Esophagus squamous epithelium (tissue), 5 donors: ENCODE measurements at places on chromosomes 3 and 15. TPM values are rescaled to one million over a fixed set of nuclear protein-coding genes. Genes with fewer than 3 reads are reported as not detected.
A peak's percentile ranks its signal among the peaks of the same experiment; 100 is the strongest.

The NANOGP8 gene
- 0.95 TPM for total RNA-seq

DNA sequence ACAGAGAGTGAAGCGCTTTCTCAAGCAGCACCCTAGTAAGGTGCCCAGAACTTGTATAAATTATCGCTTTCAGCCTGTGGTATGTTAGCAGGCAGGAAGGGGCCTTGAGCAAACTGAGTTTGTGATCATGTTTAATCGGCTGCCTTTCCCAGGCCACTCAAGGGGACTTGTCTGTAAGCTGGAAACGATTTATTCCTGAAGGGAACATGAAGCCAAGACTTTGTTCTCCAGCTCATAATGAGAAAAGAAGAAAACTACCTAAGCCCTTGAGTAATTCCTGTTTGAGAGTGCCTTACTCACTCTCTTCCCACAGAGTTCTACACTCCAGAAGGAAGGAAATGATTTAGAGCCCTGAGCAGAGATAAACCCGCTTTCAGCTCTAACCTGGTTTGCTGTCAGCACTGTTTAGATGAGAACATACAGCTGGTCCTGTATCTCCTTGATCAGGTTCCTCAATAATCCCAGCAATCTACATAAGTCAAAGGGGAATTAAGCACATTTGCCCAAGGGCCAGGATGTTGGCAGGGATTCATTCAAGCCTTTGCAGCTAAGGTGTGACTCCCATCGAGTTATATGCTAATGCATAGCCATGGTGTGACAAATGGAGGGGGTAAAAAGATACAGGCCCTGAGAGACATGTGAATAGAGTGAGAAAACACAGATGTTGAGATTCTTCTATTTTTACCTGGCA is 187.7 kb upstream of the SLC24A5 start:
- H3K27me3 ChIP-seq, result no peaks in the 10 kb centered on the region
- H3K4me3 ChIP-seq, result no peak overlapping the region
- H3K27ac ChIP-seq, result no peak overlapping the region
- no peak for DNase-seq
- no peaks in the 10 kb centered on the region for H3K4me1 ChIP-seq
- no peaks in the 10 kb centered on the region for H3K36me3 ChIP-seq

DNA sequence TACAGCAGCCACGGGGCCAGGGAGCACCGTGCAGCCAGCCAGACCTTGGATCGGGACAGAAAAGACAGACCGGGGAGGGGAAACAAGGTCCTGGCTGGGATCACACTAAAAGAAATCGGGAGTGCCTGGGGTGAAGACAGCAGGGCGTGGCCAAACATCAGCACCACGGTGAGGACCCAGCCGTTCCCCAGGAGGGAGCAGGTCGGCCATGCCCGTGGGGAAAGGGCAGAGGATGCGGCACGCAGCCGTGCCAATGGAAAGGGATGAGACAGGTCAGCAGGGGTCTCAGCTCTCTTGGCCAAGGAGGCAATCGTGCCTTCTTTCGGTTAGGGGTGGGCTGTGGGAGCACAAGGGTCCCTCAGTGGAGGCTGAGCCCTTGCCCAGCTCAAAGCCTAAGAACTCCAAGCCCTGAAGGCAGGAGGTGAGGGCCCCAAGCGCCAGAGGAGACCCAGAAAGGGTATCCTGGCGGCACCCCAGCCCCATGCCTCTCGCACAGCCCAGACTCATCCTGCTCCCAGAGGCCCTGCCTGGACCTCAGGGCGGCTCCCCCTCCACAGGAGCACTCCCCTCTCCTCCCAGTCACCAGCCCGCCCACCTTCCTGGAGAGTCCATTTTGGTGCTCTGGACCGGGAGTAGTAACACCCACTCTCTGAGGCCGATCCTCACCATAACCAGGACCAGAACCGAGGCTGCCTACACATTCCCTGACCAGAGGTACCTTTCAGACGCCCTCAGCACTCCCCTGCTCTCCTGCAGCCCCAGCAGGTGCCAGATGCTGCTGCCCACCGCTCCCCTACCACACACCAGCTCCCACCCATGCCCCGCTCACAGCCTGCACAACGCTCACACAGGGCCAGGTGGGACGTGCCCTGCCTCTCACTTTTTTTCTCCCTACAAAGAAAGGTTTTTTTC is 23.2 kb upstream of the OCA2 start:
- H3K4me1 ChIP-seq, result peaks cover 7% of the 10 kb centered on the region
- no peak for DNase-seq
- no peaks in the 10 kb centered on the region for H3K27me3 ChIP-seq
- H3K27ac ChIP-seq, result peak overlapping the region; percentile 88
- H3K36me3 ChIP-seq, result peaks cover 8% of the 10 kb centered on the region

DNA sequence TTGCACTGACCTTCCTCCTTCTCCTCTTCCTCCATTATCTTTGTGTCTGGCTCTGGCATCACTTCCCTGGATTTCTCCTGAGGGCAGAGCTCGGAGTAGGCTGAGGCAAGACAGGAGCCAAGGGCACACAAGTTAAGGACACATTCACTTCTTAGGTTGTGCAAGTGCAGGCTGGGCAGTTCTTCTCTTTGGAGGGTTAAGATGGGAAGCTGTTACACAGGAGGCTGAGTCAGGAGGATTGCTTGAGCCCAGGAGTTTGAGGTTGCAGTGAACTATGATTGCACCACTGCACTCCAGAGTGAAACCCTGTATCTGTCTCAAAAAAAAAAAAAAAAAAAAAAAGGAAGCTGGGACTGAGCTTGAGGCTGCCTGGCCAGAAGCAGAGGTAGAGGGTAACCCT is 176.2 kb upstream of the ANKRD28 start:
- H3K36me3 ChIP-seq, result no peaks in the 10 kb centered on the region
- H3K4me3 ChIP-seq, result no peak overlapping the region
- H3K27ac ChIP-seq, result no peak overlapping the region
- no peak for DNase-seq

The ZNF106 gene
- total RNA-seq, result 65.0 TPM

- H3K27ac ChIP-seq, result peak overlapping the region; percentile 97
- H3K4me1 ChIP-seq, result peaks cover 13% of the 10 kb centered on the region
- peak overlapping the region; percentile 70 for H3K4me3 ChIP-seq
Observed at GRCh38 chr15:75844629-75845335, 1.5 kb downstream of the UBE2Q2 start.

GRCh38 chr15:57150066-57150865 is 226.0 kb upstream of the CGNL1 start:
- no peak overlapping the region for H3K27ac ChIP-seq
- H3K36me3 ChIP-seq, result no peaks in the 10 kb centered on the region
- no peaks in the 10 kb centered on the region for H3K27me3 ChIP-seq
- no peak for DNase-seq

GRCh38 chr3:9373465-9373864 is 10.6 kb downstream of the THUMPD3 start:
- H3K4me3 ChIP-seq, result no peak overlapping the region
- no peaks in the 10 kb centered on the region for H3K27me3 ChIP-seq
- H3K4me1 ChIP-seq, result no peaks in the 10 kb centered on the region
- no peak overlapping the region for H3K27ac ChIP-seq
- H3K36me3 ChIP-seq, result peaks cover 6% of the 10 kb centered on the region

The GP9 gene
- total RNA-seq, result not detected

- no peaks in the 10 kb centered on the region for H3K36me3 ChIP-seq
- peak overlapping the region; percentile 68 for H3K27ac ChIP-seq
- no peak for DNase-seq
- peaks cover 42% of the 10 kb centered on the region for H3K4me1 ChIP-seq
- H3K4me3 ChIP-seq, result no peak overlapping the region
- no peaks in the 10 kb centered on the region for H3K27me3 ChIP-seq
Observed at GRCh38 chr15:93566762-93567161, 477.8 kb upstream of the RGMA start.

- no peak for DNase-seq
- H3K4me1 ChIP-seq, result peaks cover 57% of the 10 kb centered on the region
- H3K36me3 ChIP-seq, result no peaks in the 10 kb centered on the region
- peak overlapping the region; percentile 95 for H3K27ac ChIP-seq
- H3K4me3 ChIP-seq, result no peak overlapping the region
- H3K27me3 ChIP-seq, result peaks cover 5% of the 10 kb centered on the region
Observed at GRCh38 chr3:50229490-50229889, 6.5 kb upstream of the GNAI2 start.

GRCh38 chr15:60655252-60655651 is 176.3 kb upstream of the ICE2 start:
- DNase-seq, result no peak
- no peaks in the 10 kb centered on the region for H3K27me3 ChIP-seq
- no peaks in the 10 kb centered on the region for H3K36me3 ChIP-seq
- H3K4me3 ChIP-seq, result no peak overlapping the region

- peaks cover 33% of the 10 kb centered on the region for H3K36me3 ChIP-seq
- DNase-seq, result no peak
- H3K27ac ChIP-seq, result no peak overlapping the region
- H3K4me1 ChIP-seq, result peaks cover 2% of the 10 kb centered on the region
- H3K4me3 ChIP-seq, result no peak overlapping the region
- H3K27me3 ChIP-seq, result no peaks in the 10 kb centered on the region
Observed at GRCh38 chr3:40317061-40317855, 7.8 kb downstream of the EIF1B start.

The CIB2 gene
- 1.7 TPM for total RNA-seq

GRCh38 chr3:110903771-110904519 is 167.7 kb upstream of the NECTIN3 start:
- H3K27ac ChIP-seq, result no peak overlapping the region
- H3K4me1 ChIP-seq, result no peaks in the 10 kb centered on the region
- H3K4me3 ChIP-seq, result no peak overlapping the region
- DNase-seq, result no peak

The GOLGA8T gene
- total RNA-seq, result not detected

DNA sequence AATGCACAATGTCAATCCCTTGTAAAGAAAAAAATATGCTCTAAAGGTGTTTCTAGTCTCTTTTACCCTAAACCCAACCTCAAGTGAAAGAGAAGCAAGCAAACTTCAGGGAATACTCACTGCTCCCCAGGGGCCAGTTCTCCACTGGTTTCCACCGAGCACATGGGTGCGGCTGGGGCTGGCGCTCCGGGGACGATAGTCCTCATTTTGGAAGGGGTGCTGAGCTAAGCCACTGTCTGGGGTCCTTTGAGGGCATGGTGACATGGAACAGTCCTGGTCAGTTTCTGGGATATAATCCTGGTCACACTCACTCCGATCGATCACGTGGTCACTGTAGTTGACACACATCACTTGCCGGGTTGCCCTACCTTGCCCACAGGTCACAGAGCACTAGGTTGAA is 86.0 kb downstream of the ADAMTS9 start:
- H3K4me3 ChIP-seq, result no peak overlapping the region
- no peak for DNase-seq
- H3K36me3 ChIP-seq, result no peaks in the 10 kb centered on the region
- no peaks in the 10 kb centered on the region for H3K27me3 ChIP-seq
- no peaks in the 10 kb centered on the region for H3K4me1 ChIP-seq
- H3K27ac ChIP-seq, result no peak overlapping the region

The NTRK3 gene
- 0.09 TPM for total RNA-seq

GRCh38 chr3:8324747-8325146 is 176.9 kb upstream of the LMCD1 start:
- no peak overlapping the region for H3K27ac ChIP-seq
- no peak for DNase-seq
- no peaks in the 10 kb centered on the region for H3K27me3 ChIP-seq
- H3K4me3 ChIP-seq, result no peak overlapping the region

GRCh38 chr15:77548589-77549557 is 83.8 kb downstream of the LINGO1 start:
- no peaks in the 10 kb centered on the region for H3K4me1 ChIP-seq
- no peaks in the 10 kb centered on the region for H3K27me3 ChIP-seq
- H3K27ac ChIP-seq, result no peak overlapping the region
- no peak for DNase-seq

DNA sequence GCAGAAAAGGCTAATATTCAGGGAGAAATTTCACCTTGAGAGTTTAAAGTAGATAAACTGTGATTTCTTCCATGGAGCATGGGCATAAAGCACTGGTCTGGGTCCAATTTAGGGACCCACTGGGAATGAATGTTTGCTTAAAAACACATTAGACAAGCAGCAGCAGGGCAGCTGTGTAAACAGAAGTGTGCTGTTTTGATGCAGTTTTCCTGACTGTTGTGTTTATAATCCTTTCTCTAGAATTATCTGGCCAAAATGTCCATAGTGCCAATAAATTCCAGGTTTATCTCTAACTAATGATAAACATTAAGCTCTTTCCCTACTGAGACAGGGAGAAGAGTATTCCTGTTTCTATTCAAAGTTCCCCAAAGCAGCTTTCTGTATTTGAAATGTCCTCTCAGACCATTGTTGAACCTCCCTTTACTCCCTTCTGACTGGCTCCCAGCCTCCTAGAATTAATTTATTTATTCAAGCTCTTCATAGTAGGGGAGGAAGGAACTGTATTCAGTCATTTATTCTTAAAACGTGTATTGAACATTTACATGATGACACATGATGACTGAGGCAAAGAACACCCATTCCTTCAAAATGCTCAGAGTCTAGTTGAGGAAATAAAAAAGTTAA is 7.0 kb upstream of the TM4SF18 start:
- H3K4me1 ChIP-seq, result peaks cover 26% of the 10 kb centered on the region
- no peak for DNase-seq
- no peaks in the 10 kb centered on the region for H3K36me3 ChIP-seq
- peak overlapping the region; percentile 55 for H3K27ac ChIP-seq
- no peaks in the 10 kb centered on the region for H3K27me3 ChIP-seq

DNA sequence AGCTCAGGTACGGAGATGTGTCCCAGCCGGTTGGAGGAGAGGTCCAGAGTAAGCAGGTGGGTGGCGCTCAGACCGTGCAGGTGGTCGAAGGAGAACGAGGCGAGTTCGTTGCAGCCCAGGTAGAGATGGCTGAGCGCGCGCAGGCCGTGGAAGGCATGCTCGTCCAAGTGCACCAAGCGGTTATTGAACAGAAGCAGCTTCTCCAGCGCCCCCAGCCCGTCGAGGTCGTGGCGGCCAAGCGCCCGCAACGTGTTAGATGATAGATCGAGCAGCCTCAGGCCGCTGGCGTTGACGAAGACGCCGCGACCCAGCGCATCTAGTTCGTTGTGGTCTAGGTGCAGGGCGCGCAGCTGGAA is 648 bp downstream of the AMIGO3 start:
- H3K27ac ChIP-seq, result no peak overlapping the region
- no peaks in the 10 kb centered on the region for H3K27me3 ChIP-seq
- peak overlapping the region; percentile 75 for H3K4me3 ChIP-seq
- peaks cover 28% of the 10 kb centered on the region for H3K4me1 ChIP-seq

DNA sequence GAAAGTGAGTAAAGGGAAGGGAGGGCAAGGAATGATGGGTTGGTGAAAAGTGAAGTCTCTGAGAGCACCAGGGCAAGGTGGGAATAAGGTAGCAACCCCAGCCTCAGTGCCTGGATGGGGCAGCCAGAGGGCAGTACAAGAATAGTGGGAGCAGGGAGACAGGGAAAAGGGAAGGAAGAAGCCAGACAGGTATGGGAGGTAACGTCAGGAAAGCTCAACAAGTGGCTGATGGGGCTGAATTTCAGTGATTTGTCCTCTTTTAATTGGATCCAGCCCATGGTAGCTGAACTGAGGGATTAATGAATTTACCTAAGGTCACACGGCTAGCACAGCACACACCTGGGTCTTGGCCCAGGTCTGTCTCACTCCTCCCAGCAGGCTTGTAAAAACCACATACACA is 12.6 kb downstream of the RORA start:
- H3K36me3 ChIP-seq, result no peaks in the 10 kb centered on the region
- H3K27me3 ChIP-seq, result no peaks in the 10 kb centered on the region
- H3K4me1 ChIP-seq, result no peaks in the 10 kb centered on the region
